ENCODE measurements at places on chromosomes 6 and 20.

GRCh38 chr6:135274561-135275293 lies 93.6 kb downstream of the MYB start:
- DNase-seq, result no peak

DNA sequence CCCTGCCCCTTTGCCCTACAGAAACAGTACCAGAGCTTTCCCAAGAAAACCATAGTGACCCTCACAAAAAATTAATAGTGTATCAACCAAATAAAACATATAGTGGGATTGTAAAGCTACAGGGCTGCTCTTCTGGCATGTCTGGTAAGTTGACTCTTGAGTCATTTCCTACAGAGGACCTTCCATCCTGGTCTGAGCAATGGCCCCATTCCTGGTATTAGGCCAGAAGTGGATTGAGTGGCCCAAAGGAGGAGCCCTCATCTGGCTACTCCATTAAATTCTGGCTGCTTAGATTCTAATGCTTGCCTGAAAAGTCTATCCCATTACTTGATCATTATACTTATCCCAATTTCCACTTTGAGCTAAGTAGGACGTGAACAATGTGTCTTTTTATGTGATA lies 150.9 kb upstream of the HMGN3 start:
- DNase-seq, result no peak

- DNase-seq, result no peak
Observed at GRCh38 chr6:150928882-150929281, 63.4 kb downstream of the MTHFD1L start.

DNA sequence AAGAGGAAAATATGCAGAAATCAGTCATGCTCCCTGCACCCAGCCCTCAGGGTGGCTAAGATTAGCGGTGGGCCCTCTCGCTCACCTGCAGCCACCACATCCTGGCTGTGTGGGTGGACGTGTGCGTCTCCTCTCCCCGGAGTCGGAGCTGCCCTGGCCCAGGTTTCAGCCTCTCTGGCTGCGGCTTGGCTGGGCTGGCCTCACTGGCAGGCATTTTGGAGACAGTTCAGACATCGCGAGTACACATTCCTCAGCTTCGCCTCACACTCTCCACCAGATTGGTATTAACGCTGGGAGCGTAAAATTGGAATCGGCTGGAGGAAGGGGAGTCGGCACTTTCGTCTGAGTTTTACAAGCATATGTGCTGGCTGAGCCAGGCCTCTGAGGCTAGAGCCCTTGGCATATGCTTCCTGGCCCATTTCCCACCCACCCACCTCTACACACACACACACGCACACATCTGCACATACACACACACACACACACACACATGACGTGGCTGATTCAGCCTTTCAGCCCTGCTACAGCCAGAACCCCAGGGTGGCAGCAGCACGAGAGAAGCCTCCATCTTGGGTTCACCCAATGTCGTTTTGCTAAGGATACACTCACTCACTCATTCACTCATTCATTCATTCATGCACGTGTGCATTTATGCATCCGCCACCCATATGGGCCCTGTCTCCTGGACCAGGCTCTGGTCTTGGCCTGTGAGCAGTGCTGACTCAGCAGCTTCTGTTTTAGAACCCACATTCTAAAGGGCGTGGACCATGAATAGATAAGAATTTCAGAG lies 42.9 kb downstream of the BCAS4 start:
- DNase-seq, result peak; percentile 91

DNA sequence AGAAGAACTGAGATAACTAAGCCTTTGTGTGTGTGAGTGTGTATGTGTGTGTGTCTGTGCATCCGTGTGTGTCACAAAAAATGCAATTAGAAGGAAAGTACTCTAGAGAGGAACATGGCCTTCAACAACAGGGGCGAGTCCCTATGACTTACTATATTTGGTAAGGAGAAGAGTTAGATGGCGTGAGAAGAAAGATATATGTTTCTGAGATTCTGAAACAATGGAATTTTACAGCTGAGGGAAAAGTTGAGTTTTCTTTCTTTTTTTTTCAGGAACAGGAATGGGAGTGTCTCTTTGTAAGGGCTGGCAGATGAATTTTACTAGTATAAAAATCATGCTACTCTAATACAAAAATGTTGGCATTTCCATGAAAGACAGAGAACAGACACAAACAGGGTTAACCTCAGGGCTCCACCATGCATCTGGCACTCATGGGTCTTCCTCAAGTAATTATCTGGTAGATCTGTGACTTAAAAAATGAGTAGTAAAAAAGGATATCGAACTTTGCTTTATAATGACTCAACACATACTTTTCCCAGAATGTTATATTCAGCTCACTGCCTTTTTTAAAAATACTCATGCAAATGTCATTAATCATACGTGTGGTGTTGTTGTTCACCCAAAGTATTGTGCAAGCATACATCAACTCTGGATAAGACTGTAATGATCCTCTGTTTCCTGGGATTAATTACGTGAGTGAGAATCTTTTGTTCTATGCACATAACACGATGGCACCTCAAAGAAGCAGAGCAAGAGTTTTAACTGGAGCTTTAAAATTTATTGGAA lies 12.8 kb upstream of the SASH1 start:
- DNase-seq, result peak; percentile 96

- DNase-seq, result no peak
Observed at GRCh38 chr20:18832546-18833200, 19.1 kb downstream of the SCP2D1 start.

All from fibroblast of skin of right biceps (primary cell).